ENCODE measurements at places on chromosomes 13 and 19. TPM values are rescaled to one million over a fixed set of nuclear protein-coding genes. Genes with fewer than 3 reads are reported as not detected.

MCEMP1 gene
- total RNA-seq: not detected

SLITRK6 gene
- 5.0 TPM for total RNA-seq

NAPSA gene
- total RNA-seq: not detected

DNA sequence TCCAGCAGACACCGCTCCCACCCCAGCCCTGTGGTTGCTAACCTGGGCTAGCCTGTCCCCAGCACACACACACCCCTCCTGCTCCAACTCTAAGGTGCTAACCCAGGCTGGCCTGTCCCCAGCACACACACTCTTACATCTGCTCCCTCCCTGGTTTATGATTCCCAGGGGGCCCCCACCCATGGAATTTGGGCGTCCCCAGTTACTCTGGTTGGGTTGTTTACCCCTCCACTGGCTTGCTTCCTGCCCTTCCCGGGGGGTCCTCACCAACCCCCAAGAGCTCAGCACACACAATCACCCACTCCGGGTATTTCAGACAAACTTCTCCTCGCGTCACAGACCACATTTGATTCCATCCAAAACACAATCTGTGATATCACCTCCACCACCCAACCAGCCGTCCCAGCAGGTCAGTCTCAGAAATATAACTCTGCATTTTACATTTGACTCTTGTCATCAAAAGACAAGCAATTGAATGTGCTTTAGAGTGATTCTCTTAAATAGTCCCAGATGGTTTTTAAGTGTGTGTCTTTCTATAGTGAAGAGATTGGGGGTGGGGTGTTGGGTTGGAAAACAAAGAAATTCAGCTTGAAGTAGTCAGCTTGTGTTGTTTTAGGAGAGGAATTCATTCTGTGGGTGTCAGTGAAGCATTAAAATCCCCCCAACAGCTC is 20.1 kb downstream of the COL4A2 start:
- no peak for DNase-seq

DNA sequence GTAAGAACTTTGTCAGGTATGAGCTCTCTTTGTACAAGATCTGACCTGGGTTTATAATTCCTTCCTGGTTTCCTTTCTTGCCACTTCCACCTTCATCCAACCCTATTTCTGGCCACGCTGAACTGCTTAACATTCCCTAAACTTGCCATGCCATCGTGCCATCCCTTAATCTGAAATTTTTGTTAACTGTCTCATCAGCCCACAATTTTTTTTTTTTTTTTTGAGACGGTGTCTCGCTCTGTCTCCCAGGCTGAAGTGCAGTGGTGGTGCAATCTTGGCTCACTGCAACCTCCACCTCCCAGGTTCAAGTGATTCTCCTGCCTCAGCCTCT is 144.6 kb downstream of the GGACT start:
- DNase-seq: no peak

DNA sequence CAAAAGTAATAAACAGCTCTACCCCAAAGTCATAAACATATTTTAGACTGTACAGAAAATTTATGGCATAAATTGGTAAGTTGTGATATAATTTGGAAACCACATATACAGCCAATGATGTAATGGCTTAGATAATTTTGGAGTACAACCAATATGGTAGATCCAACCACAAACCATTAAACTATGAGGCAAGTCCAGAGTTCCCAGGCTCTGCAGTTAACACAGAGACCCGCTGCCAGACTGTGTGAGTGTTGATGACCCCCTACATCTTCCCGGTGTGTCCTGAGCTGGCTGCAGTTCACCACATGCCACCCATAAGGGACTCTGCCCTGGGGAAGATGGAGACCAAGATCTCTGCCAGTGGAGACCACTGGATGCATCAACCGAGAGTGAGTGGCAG is 9.9 kb upstream of the SERPINE3 start:
- DNase-seq: peak; percentile 49

Data from H4 (cell line).